ENCODE measurements at places on chromosomes 5 and 9.

- no peak for DNase-seq
Observed at GRCh38 chr9:134236001-134236421, 71.6 kb upstream of the RNU6ATAC start.

- no peak for DNase-seq
Observed at GRCh38 chr9:85510830-85511504, 230.8 kb downstream of the AGTPBP1 start.

GRCh38 chr5:96338624-96339415, 94.2 kb downstream of the PCSK1 start:
- no peak for DNase-seq

DNA sequence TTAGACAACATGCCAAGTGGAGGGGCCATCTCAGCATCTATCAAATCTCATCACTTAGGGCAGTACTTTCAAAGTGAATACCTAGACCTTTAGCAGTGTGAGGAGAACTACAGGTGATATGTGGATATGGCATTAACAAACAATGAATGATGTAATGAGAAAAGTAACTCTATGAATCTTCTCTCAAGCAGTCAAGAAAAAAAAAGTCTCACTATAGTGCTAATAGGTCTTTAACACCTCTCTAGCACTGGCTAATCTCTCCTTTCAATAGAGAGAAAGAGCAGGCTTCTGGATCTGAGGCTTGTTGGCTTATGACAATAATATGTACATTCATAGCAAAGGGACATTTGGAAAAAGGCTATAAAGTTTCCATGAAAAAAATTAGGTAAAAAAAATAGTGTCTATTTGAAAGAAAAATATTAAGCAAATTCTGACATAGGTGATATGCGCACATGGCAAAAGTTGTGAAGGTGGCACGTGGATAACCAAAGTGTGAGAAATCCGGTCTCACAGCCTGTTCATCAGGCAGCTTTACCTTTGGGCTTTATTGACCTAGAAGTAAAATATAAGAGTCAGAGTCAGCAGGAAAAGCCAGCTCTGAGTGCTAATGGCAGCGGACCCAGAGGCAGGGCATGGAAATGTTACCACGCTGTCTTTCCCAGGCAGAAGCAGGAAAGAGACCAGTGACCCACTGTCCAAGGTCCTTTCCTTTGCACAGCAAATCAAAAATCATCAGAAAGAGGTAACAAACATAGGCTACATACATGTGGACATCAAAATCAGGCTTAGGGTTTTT, 203.4 kb downstream of the EFNA5 start:
- no peak for DNase-seq

DNA sequence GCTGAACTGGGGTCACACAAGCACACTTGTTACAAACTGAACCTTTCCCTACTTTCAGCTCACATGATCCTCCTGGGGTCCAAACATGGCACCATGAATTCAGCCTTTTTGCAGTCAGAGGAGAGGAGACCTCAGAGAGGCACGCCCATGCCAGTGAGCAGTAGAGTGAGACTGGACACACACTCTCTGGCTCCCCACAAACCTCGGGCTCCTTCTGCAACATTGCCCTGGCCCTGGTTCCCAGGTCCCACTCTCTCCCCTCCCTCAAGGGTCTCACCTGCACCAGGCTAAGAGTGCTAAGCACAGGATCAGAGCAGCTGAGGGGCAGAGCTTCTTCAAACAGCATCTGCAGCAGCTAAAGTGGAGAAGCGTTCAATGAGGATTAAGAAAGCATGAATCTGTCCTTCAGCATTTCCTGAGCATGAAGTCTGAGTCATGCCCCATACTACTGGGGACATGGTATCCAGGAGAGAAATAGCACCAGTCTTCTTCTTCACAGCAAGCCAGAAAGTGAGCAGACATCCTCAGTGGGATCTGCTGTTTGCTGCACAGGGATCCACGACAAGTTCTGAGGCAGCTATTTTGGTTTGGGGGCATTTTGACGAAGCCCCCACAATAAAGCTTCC, 27.2 kb downstream of the SLC35A4 start:
- no peak for DNase-seq

DNA sequence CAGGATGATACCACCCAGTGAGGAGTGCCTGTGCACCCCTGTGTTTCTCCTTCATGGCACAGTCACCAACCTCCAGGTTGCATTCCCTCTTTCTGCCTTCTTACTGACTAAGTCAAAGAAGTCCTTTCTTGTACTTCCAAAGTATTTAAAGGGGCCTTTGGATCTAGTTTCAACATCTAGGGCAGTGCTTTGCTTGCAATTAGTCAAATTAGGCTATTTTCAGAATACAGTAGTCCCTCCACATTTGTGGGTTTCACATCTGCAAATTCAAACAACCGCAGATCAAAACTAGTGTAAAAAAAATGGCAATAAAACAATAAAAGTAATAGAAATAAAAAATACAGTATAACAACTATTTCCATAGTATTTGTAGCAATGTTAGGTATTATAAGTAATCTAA, 333.9 kb upstream of the SEMA6A start:
- DNase-seq: no peak

- DNase-seq: no peak
Observed at GRCh38 chr9:9560382-9561035, 1052.3 kb downstream of the PTPRD start.

- no peak for DNase-seq
Observed at GRCh38 chr9:13165236-13165945, 114.1 kb downstream of the MPDZ start.

DNA sequence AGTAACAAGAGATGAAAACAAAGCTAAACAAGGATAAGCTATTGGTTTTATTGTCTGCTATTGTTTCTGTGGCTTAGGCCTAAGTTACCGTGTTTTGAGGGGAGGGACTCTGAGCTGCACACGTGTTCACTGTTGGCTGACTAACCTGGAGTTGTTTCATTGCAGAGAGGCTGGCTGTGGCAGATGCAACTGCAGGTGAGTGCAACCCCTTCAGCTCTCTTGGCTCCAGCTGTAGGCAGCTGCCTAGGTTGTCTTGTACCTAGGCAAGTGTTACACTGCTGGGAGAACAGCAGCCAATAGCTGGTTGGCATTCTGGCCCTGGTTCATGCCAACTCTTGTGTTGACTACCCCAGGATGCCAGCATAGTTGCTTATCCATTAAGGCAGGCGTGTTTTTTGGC, 17.6 kb upstream of the MATR3 start:
- DNase-seq: no peak

DNA sequence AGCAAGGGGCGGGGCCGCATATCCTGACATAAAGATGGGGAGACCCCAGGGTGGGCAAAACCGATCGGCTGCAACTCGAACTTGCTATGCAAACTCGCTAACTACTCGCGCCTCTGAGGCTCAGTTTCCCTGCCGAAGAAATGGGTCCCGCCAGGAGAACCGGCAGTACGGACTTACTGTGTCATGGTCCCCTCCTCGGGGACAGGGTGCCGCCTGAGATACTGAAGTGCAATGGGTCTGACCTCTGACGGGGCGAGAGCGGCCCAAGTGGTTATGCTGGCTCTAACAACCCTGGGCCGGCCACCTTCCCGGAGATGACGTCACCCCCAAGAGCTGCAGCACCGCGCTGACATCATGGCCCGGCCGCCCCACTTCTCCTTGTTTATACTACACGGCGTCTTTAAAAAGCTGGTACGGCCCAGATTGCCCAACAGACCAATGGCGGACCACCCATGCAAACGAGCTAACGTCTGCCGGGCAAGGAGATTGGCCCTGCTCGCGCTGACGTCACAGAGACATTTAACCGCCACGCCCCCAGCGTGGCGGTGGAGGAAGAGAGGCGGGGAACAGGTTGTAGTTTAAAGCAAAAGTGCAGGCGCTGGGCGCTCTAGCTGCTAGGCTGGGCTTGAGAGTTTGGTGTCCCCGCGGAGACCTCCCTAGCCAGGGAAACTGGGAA, 490 bp upstream of the RNF44 start:
- DNase-seq: peak; percentile 99

GRCh38 chr5:122311497-122311960, 508 bp upstream of the SNCAIP start:
- no peak for DNase-seq

DNA sequence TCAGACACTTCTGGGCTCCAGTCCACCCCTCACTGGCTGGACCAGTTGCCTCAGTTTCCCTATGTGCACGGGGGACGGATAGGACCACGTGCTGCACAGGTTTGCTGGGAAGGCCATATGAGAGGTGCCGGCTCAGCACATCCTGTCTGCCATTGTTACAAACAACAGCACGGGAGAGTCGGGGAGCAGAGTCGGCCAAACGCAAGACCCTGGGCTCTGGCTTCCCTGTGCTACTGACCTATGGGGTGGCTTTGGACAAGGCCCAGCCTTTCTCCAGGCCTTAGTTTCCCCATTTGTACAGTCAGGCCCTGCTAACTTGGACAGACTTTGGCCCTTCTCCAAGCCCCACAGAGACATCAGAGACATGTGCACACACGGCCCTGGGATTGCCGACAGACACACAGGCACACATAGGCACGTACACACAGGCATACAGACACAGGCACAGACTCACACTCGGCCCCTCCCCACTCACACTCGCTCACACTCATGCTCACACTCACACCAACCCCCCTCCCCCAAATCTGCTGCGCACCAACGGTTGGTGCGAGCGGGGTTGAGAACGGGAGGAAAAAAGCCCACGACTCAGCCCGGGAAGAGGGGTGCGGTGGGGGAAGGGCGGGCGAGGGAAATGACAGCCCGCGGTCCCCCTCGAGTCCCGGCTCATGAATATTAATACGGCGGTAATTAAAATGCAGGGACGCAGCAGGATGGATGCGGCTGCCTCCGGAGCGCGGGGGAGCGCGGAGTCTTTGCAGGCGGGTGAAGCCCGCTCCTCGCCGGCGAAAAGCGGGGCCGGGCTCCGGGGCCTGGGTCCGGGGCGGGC, 133.0 kb downstream of the C9orf50 start:
- peak; percentile 58 for DNase-seq

GRCh38 chr5:122442938-122443337, 130.9 kb downstream of the SNCAIP start:
- no peak for DNase-seq

DNA sequence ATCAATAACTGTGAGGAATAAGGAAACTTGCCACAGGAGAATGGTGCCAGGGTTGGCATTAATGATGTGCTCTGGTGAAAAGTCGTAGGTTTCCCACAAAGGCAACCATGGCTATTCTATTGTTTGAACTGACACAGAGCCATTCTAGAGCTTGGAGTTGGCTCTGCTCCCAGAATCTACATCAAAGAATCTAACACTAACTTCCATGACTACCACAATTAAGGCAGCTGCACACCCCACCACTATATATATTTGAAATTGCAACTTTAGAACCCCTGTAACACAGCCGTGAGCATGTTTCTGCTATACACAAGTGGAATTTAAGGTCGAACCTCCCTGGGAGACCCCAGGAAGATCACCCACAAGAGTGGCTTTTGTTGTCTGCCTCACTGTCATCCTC, 89.7 kb upstream of the CCDC152 start:
- no peak for DNase-seq

GRCh38 chr5:160260881-160261815, 31.8 kb downstream of the FABP6 start:
- DNase-seq: peak; percentile 83

GRCh38 chr5:167412556-167412955, 878.9 kb upstream of the WWC1 start:
- DNase-seq: no peak

Measured in bone marrow (tissue), 2 donors.